ENCODE measurements at places on chromosomes 1 and 21. TPM values are rescaled to one million over a fixed set of nuclear protein-coding genes. Genes with fewer than 3 reads are reported as not detected.

OR6K3 gene
- total RNA-seq, result not detected

PTGFR gene
- total RNA-seq, result 7.7 TPM

MMP23B gene
- 11.0 TPM for total RNA-seq

DPYD gene
- 22.5 TPM for total RNA-seq

MROH9 gene
- under 0.01 TPM for total RNA-seq

KDM1A gene
- 108 TPM for total RNA-seq

SLC45A1 gene
- total RNA-seq, result 1.9 TPM

OR2T33 gene
- not detected for total RNA-seq

PTPRC gene
- 3.5 TPM for total RNA-seq

PLPPR4 gene
- total RNA-seq, result 4.8 TPM

PLA2G2F gene
- not detected for total RNA-seq

LCE1B gene
- not detected for total RNA-seq

TNFRSF4 gene
- 0.43 TPM for total RNA-seq

DIP2A gene
- 32.0 TPM for total RNA-seq

SLC22A15 gene
- total RNA-seq, result 7.8 TPM

PLPP3 gene
- 14.7 TPM for total RNA-seq

ENAH gene
- total RNA-seq, result 135 TPM
